ENCODE measurements at places on chromosomes 1 and 21.

GRCh38 chr1:101920577-101920976 is 76.1 kb downstream of the OLFM3 start:
- no peak for DNase-seq

GRCh38 chr1:201299968-201300367 is 16.7 kb downstream of the PKP1 start:
- no peak for DNase-seq

DNA sequence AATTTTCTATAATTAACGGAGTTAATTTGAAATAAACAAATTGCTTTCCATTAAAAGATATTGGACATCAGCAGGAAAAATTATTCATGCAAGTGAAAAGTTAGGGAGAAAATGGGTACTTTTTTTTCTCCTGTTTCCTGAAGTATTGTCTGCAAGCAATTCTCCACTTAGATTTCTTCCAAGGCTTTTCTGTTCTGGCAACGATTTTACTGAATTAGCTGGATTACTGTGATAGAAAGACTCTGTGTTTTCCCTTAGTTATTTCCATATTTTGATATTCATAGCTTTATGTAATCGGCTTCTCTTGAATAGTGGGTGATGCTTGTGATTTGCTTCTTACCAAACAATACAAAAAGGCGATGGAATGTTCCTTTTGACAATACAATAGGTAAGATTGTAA is 1333.9 kb downstream of the AMY1C start:
- DNase-seq, result no peak

- no peak for DNase-seq
These were observed 31.4 kb upstream of the COL6A1 start for GRCh38 chr21:45949928-45950739.

- DNase-seq, result no peak
These were observed 397.7 kb downstream of the RPS6KC1 start for GRCh38 chr1:213448776-213449175.

- DNase-seq, result no peak
These were observed 168.7 kb downstream of the ZBTB18 start for GRCh38 chr1:244219802-244220201.

DNA sequence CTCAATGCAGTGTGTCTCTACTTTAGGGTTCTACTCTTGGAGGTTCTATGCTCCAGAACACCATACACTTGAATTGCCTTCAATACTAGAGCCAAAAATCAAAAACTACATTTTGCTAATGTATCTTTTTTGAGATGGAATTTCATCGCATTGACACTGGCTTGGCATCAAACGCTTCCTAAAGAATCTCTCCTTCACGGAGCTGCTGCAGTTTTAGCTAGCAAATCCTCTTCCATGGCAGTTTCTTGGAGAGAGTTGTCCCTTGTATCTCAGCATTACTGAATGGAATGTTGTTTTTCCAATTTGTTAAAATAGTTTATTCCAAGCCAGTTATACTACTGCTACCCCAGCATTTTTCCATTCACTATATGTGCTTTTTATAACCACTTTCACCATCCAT is 17.7 kb downstream of the SDCCAG8 start:
- DNase-seq, result no peak

DNA sequence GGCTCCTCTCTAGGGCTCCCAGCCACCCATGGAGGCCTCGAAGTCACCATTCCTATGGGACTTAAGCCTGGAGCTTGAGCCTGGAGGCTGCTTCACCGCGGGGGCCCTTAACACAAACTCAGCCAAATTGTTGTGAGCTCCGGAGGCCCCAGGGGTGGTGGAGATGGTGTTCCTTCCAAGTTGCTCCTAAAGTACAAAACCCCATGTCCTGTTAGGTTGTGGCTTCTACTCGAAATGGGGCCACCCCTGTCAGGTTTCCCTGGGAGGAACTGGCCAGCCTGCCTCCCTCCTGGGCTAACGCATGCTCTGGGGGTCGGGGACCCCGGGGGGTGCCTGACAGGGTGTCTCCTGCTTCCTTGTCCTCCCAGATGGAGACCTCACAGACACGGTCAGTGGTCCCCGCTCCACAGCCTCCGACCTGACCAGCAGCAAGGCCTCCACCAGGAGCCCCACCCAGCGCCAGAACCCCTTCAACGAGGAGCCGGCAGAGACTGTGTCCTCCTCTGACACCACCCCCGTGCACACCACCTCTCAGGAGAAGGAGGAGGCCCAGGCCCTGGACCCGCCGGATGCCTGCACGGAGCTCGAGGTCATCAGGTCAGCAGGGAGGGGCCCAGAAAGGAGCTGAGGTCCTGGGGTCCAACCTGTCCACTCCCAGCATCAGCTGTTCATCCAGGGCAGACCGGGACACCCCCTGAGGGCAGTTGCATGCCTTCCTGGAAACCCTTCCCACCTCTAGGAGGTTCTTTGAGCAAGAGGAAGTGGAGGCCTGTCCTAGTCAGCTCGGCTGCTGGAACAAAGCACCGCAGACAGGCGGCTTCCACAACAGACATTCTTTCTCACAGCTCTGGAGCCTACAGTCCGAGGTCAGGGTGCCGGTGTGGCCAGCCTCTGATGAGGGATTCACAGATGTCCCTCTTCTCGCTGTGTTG is 10.8 kb upstream of the SLC25A34 start:
- no peak for DNase-seq

DNA sequence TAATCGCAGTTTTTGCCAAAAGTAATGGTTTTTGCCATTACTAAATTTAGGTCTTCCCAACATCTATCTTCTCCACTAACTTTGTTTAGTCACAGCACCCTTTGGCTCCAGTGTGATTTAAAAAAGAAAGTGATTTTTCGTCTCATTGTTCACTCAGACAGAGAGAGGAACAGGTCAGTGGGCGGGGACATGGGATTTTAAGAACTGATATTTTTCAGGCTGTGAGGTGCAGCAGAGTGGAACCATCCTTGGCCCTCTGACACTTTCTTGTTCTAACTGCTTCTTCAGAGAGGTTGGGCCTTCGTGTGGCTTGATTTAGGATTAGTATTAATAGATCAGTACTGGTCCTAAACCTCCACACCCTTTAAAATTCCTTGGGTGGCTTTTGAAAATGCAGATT is 38.8 kb downstream of the CASQ2 start:
- DNase-seq, result no peak

GRCh38 chr1:39933956-39934941 is 20.7 kb upstream of the MFSD2A start:
- no peak for DNase-seq

- DNase-seq, result no peak
These were observed 16.0 kb downstream of the ENO1 start for GRCh38 chr1:8862528-8862927.

DNA sequence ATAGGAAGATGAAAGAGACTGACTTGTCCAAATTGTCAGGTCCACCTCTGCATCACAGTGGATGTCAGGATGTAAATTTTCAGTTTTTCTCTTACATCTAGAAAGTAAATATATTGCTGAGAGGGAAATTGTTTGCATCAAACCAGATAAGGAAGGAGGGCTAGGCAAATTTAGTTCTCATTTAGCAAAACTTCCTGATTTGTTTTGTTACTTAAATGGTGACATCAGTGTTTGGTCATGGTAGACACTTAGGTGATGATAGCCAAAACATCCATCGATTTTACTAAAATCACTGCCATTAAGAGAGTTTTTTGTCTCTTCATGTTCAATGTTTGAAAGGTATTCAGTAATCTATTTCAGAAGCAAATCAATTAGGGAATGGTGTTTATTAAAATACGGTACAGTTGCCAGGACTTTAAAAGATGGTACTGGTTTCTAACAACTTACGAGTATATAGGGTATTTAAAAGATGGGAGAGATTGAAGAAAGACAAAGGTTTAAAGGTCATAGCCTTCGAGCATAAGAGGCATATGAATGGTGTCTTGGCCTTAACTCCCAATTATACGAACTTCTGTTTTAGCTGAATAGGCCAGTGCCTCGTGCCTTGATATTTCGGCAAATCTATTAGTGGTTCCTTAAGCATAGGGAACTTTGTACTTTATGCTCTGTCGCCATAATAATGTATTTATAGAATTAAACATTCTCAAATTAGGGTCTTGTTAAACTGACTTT is 3.0 kb downstream of the IER5 start:
- no peak for DNase-seq

All from COLO829 (cell line).